Fibroblast of mammary gland (primary cell): ENCODE measurements at places on chromosomes 3 and 15.

DNA sequence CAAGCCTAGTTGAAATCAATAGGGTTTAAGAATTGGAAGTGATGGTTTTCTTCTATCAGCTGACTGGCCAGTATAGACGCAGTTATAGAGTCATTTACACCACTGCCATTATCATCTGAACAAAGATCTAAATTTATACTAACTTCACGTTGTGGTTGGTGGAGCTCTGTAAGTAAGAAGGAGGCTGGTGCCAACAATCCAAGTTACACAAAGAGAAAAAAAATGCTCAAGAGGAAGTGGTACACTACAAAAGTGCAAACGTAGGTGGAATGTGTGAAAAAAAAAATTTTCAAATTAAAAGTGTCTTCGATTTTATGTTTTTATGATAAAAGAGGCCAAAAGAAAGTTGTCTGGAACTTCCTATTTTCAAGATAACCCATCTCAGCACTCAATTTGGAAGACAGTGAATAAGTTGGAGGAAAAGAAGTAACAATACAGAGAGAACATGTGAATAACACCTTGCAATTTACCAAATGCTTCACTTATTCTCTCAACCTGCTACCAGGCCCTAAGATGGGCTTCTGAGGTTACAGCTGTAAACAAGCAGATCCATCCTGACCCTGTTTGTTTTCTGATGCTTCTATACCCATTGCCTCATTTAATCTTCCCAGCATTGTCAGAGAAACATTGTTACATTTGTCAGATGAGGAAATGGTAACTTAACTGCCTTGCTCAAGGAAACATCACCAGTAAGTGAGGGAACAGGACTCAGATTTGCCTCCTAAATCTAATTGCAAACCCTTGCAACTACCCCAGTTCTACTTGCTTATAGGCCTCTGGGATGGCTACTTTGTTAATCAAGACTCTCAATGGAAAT lies 12.0 kb upstream of the TASOR start:
- no peak for DNase-seq

- peak; percentile 74 for DNase-seq
These were observed 21.7 kb upstream of the PLXND1 start for GRCh38 chr3:129628169-129628522.

DNA sequence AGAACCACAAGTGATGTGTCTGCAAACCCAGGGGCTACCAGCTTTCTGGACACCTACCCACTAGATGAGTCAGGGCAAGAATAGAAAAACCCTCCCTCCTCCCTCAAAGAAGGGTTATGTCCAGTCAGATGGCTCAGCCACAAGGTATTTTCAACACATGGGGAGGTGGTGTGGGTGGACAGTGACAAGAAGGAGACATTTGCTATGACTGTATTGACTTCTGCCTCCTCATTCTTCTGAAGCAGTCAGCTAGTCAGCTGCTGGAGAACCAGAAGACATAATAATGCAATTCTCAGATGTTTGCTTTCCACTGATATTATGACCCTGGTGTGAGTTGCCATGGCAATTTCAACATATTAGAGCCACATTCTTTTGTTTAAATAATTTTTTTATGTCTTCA lies 66.7 kb upstream of the GOLGA8B start:
- peak; percentile 66 for DNase-seq

GRCh38 chr15:52383100-52383588 lies 87.5 kb upstream of the MYO5C start:
- no peak for DNase-seq

GRCh38 chr15:59501597-59501996 lies 63.6 kb downstream of the FAM81A start:
- DNase-seq: peak; percentile 72

GRCh38 chr3:10149226-10149625 lies 7.6 kb downstream of the VHL start:
- no peak for DNase-seq

GRCh38 chr3:76025561-76025960 lies 240.2 kb upstream of the ZNF717 start:
- DNase-seq: no peak

DNA sequence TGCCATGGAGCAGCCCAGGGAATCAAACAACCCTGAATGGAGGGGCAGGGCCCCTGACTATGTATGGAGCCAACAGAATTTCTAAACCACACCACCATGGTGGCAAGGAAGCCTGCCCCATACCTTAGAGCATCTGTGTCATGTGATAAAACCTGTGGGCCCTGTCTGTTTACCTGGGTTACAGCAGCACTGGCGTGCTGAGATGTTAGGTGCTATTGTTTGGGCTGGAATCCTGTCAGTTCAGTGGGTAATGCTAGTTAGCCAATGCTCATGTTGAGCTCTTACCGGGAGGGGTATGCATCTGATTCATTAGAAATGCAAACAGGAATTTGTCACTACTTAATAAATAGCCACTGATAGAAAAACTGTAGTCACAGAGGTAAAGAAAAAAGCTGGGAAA lies 63.5 kb upstream of the ETV5 start:
- no peak for DNase-seq

GRCh38 chr3:186381424-186382216 lies 19.6 kb upstream of the DGKG start:
- no peak for DNase-seq

GRCh38 chr3:187896646-187897045 lies 151.4 kb upstream of the BCL6 start:
- no peak for DNase-seq

DNA sequence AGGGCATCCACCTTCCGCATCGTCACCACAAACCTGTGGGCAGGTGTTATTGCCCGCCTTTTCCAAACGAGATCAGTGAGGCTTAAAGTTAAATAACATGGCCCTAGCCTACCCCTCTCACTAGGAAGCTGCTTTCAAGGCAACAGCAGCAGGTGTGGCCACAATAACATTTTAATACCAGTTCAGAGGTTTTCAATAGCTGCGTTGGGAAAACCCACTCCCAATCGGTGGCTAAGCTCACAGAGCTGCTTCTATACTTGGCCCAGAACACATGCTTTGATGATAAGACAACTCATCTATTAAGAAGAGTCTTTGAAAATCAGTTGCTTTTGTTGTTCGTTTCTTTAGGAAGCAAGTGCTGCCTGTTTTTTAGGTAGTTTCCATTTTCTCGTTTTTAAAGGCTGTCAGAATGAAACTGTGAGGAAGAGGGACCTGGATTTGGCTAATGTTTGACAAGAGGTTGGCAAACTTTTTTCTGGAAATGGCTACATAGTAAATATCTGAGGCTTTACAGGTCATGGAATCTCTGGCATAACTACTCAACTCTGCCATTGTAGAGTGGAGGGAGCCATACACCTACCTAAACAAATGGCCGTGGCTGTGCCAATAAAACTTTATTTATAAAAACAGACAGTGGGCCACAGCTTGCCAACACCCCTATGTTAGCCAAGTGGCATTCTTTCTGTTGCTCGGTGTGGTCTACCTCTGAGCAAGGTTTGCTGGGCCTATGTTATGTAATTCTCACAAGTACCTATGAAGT lies 179.6 kb downstream of the FEZF2 start:
- no peak for DNase-seq

DNA sequence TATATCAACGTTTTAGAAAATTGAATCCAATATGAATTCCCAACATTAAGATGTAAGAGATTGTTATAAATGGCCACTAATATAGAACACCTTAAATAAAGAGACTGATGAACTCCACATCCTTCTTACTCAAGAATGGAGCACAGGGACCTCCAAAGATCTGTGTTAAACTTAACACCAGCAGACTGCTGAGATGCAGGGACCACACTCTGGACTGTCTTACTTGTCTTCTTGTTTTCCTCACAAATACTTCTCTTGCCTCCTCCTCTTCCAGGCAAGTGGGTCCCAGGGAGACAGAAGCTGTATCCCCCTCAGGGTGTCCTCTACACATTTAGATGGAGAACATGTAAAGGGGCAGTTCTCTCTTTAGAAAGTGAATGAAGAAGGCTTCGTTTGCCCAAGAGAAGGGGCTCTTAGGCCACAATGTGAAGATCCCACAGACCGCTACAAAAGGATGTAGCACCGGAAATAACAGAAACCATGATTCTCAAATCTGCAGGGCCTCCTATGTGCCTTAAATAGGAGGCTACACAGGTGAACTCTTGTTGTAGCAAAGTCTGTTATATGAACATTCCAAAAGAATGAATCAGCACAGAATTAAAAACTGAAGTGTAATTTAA lies 52.2 kb downstream of the SATB1 start:
- DNase-seq: no peak

DNA sequence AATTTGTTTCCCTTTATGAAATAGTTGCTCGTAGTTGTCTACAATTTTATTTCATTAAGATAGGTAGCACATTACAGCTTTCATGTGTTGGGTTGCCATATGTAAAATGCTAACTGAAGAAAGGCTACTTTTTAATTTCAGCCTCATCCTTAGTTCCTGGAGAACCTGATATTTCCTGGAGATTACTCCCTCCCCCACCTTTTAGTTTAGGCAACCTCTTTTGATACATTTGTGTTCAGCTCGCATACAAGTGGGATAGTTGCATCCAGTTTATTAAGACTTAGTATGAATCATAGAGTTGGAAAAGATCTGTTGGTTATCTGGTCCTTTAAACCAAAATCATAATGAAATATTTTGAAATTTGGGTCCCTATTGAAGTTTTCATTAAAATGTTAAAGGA lies 6.0 kb downstream of the SETD5 start:
- no peak for DNase-seq

GRCh38 chr3:52860424-52860768 lies 25.6 kb upstream of the MUSTN1 start:
- no peak for DNase-seq

- DNase-seq: peak; percentile 84
These were observed 27.2 kb upstream of the ZNF502 start for GRCh38 chr3:44685128-44685800.

DNA sequence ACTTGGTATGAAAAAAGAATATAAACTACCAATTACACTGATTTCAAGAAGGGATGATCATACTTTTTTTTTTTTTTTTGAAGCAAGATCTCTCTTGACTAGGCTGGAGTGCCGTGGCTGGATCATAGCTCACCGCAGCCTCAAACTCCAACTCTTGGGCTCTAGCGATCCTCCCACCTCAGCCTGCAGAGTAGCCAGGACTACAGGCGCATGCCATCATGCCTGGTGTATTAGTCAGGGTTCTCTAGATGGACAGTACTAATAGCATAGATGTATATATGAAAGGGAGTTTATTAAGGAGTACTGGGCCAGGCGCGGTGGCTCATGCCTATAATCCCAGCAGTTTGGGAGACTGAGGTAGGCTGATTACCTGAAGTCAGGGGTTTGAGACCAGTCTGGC lies 11.5 kb upstream of the SEC11A start:
- DNase-seq: no peak

DNA sequence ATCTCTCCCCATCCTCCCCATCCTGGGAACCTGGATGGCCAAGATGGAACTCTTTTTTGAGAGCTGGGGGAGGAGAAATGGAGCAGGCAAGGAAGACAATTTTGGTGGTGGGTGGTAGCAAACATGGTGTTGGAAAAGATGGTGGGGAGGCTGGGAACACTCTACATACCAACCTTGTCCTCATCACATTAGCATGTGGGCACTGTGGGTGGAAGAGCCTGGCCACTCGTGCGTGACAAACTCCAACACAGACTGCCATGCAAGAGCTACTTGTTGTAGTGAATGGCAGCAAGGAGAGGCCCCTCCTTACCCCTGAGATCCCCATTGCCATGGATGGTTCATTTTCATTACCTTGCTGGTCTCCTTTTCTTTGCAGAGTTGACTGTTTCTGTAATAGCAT lies 262.6 kb downstream of the RPLP1 start:
- DNase-seq: no peak

- DNase-seq: no peak
These were observed 18.3 kb upstream of the IGF2BP2 start for GRCh38 chr3:185843126-185843525.

GRCh38 chr3:153614140-153614539 lies 452.1 kb downstream of the RAP2B start:
- DNase-seq: peak; percentile 39

DNA sequence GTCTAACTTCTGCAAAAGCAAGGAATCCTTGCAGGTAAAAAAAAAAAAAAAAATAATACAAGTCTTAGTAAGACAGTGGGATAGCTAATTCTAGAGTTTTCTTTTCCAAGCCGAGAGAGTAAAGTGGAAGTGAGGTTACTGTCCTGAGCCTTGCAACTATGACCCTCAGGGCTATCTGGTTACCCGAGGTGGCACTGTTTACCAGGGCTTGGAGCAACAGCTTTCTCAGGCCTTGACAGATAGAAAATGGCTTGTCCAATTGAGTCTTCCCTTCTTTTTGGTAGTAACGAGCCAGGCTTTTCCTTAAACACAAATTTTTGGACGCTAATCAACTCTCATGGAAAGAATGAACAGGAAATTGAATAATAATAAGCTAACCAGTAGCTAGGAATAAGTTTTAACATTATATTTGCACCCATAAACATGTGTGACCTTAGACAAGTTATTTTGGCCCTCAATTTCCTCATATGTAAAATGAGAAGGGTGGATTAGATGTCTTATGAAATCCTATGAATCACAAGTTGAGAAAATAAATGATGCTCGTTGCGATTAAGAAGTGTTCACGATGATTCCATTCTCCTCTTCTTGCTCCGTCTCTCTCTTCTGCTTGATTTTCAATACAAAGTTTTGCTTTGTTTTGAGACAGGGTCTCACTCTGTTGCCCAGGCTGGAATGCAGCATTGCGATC lies 236.9 kb upstream of the KBTBD8 start:
- DNase-seq: no peak

DNA sequence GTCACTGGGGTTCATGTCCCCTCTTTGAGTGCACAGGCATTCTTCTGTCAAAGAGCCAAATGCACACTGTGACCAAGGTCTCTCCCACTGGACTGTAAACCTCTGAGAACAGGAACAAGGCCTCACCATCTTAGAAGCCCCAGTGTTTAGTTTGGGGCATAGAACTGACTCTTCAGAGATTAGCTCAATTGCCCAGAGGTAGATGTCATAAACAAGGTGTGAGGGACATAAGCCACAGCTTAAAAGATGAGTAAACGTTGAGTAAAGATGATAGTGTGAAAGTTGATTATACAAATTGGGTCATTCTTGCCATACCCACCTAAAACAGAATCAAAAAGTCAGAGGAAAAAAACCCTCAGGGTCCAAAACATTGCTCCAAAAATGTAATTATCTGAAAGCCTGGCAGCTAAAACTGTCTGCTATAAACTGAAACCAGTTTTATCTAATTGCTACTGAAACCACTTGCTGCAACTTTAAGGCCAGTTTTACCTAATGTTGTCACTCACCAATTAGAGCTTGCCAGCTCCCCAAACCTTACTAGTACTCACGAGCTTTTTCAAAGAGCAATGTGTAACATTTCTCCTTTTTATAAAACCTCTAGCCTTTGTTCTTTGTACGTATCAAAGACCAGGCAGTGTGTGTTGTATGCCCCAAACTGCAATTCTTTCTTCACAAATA lies 415.2 kb downstream of the RAP2B start:
- DNase-seq: no peak
